Kidney glomerular epithelial cell (primary cell): ENCODE measurements at places on chromosomes 16 and 17.

- no peak for DNase-seq
Measured at GRCh38 chr16:424623-425081, 797 bp upstream of the RAB11FIP3 start.

DNA sequence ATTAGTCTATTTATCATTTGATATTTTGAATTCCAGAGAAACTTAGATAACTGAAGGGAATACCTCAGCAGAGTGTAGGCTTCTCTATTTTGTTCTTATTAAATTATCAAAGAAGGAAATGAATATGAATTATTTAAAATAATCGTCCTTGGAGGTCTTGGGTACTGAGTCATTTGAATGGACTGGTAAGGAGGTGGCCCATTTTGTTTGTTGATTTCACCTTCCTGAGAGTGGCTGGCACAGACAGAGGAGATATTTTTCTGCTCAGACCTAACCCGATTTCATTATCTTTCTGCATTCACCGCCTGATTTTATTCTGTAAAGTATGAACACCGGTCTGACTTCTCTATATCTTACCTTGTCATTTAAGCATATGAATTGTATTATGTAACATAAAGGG, 88.0 kb downstream of the USP22 start:
- DNase-seq: no peak

- no peak for DNase-seq
Measured at GRCh38 chr16:68825427-68825826, 17.9 kb upstream of the TANGO6 start.

DNA sequence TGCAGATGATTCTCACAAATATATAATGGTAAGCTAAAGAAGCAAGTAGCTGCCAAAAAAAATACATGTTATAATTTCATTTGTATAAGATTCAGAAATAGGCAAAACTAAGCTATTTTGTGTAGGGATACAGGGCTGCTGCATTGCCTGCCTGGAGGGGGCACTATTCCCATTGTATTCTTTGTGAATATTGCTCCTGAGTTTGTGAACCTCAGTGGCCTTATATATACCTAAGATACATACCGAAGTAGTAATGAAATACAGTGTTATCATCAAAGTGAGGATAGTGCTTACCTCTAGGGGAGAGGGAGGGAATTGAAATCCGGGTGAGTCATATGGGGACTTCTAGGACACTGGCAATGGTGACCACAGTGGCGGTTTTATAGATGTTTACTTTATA, 53.5 kb downstream of the C17orf58 start:
- DNase-seq: no peak

DNA sequence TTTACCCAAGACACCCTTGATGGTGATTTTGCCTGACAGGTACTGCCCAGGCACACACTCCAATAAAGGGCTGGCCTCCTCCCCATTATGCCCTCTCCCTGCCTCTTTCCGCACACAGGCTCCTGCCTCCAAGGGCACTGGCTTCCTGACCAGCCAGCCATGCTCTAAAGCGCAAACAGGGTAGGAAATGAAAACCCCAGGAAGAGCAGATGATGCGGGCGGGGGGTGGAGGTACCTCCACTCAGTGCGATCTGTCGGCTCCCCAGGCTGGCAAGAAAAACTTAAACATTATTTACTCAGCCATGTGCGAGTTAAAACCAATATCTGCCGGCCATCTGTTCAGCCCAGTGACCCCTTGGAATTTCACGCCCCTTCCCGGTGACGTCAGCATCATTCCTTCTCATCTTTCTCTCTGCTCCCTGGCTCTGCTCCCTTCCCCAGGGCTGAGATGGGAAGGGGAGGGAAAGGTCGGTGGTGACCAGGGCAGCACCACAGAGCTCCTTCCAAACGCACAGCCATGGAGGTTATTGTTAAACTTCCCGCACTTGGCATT, 262.5 kb downstream of the CBLN1 start:
- DNase-seq: peak; percentile 80

DNA sequence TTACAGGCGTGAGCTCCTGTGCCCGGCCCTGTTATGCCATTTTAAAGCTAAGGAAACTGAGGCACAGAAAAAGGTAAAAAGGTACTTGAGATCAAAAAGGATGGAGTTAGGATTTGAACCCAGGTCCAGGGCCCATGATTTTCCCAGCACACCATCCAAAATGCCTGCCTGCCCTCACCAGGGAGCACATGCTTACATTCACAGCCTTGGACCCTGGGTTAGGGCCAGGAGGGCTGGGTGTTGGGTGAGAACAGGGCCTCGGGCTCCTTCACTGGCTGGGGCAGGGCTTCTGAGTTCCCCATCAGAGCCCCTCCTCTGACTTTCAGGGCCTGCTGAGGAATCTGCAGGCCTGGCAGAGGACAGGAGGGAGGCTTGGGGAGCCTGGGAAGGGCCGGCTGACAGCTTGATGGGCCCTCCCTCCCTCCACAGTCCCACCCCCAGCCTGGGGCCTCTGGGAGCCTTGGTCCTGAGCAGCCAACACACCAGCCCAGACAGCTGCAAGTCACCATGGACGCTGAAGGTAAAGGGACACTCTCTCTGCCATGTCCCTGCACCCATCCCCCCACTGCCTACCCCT, at the start of gene QPRT:
Gene QPRT, plus strand, starts transcription at position 490 of the 577 bp plus-strand sequence. Its CDS starts 18 bp downstream, at position 508.
- no peak for DNase-seq

DNA sequence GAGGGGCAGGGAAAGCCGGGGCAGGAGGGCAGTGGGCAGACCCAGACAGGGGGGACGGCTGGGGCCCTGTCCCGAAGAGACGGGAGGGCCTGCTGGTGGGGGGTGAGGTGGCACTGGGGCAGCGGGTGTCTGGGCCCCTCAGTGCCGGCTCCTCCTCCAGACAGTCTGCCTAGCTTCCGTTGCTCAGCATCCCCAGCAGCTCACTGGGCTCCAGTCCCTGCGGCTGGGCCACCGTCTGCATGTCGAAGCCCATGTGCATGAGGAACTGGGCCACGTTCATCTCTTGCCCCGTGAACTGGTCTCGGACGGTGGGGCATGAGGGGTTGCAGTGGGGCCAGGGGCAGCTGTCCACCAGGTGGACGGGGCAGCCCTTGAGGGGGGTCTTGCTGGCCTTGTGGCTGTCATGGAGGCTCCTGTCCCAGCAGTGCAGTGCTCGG, 5.8 kb upstream of the MYADML2 start:
- no peak for DNase-seq

GRCh38 chr16:29745853-29746345, at the start of gene C16orf54:
Gene C16orf54 (minus strand): TSS chr16:29745990. CDS start chr16:29744951, 1,039 bp downstream.
- DNase-seq: no peak

DNA sequence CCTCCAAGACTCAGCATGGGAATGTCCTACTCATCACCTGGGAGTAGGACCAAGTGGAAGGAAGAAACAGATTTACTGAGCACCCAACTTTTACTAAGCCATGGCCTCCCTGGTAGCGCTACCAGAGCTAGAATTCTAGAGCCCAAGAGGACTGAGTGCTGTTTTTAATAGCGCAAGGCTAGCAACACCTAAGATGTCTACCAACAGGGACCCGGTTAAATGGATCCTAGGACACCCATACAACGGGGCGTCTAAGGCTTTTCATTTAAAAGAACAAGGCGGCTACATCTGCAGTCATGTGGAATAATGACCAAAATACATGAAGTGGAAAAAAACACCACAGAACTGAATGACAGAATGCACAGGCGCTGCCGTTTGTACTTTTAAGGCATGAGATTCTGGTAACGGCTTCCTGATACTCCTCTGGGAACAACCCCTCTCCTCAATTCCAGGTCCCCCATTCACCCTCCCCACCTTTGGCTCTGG, 5.1 kb downstream of the GGA2 start:
- peak; percentile 69 for DNase-seq

DNA sequence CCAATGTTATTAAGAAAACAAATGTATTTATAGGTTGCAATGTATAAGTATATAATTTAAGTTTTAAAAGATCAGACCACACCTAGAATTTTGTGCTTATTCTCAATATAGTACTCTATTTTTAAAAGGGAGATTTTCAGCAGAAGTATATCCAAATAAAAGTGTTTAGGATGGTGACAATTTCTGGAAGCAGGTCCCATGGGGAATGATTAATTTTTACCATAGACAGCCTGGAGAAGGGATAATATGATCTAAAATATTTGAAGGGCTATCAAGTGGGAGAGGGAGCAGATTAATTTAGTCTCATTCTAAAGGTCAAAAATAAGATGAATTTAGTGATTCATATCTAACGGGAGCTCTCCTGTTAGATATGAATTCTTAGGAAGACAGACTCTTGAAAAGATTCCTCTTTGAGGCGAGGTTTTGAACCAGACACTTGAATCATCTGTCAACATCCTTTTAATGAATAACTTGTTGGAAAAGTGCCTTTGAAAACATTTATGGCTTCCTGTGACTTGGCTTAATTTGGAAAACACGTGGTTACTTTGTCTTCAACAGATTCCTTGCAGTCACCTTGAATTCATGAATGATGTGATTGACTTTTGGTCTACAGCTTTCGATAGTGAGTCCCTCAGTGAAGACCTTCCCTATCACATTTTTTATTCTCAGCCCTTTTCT, 29.3 kb upstream of the SMIM36 start:
- peak; percentile 91 for DNase-seq
